ENCODE measurements at places on chromosomes 6 and 20. TPM values are rescaled to one million over a fixed set of nuclear protein-coding genes. Genes with fewer than 3 reads are reported as not detected.

DNA sequence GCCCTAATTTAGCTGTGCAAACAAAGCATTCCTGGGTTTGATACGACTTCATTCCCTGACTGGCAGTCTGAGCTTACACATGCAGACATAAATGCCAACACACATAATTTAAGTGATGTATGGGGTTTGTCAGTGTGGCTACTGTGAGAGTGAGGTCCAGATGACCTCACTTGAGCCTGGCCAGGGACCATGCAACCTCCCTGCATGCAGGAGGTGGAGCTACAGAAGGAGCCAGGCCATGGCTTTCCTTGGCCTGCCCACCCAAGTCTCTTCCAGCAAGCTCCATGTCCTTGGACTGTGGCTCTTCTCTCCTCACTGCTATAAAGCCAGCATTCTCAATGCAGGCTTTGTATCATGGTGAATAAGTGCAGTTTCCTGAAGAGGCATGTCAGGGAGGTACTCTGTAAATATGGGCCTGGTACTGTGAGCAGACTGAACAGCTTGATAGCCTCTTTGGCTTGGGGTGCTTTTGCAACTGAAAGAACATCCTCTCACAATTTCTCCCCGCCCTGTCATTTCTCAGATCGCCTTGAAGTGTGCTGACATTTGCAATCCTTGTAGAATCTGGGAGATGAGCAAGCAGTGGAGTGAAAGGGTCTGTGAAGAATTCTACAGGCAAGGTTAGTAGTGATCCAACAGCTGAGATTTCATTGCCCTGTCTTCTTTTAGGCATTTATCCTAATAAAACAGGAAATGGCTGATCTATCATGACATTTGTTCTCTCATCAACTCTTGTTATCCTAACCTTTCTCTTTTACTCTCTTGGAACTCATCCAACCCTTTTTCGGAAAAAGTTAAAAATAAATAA, 69.2 kb downstream of the MTFR2 start:
- no peak for DNase-seq
- H3K4me3 ChIP-seq = no peak overlapping the region
- no peaks in the 10 kb centered on the region for H3K36me3 ChIP-seq
- H3K27ac ChIP-seq = no peak overlapping the region
- no peaks in the 10 kb centered on the region for H3K27me3 ChIP-seq

GRCh38 chr6:22807818-22808217, 238.5 kb downstream of the HDGFL1 start:
- no peak for DNase-seq
- no peak overlapping the region for H3K4me3 ChIP-seq
- no peaks in the 10 kb centered on the region for H3K36me3 ChIP-seq
- no peaks in the 10 kb centered on the region for H3K27me3 ChIP-seq
- no peaks in the 10 kb centered on the region for H3K4me1 ChIP-seq
- no peak overlapping the region for H3K27ac ChIP-seq

FAM217B gene
- 11.7 TPM for total RNA-seq

ADGRF5 gene
- 40.0 TPM for total RNA-seq

RIPPLY2 gene
- not detected for total RNA-seq

TRAPPC3L gene
- not detected for total RNA-seq
